ENCODE measurements at places on chromosomes 11 and 22.

GRCh38 chr11:13344818-13345217 is 67.2 kb downstream of the BMAL1 start:
- no peak for DNase-seq

DNA sequence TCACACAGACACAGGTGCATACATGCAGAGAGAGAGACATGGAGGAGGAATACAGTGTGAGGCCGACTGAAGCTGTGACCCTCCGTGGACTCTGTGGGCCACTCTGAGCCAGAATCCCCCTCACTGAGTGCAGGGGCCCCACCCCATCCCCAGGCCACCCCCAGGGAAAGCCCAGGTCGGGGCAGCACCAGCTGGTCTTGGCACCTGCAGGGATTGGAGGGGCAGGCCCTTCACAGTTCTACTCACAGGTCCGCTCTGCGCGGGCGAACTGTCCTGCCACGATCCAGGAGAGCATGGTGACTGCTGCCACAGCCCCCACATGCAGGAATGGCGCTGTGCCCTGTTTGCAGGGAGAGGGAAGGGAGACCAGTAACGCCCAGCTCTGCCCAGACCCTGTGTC is 16.3 kb upstream of the KLHL35 start:
- no peak for DNase-seq

DNA sequence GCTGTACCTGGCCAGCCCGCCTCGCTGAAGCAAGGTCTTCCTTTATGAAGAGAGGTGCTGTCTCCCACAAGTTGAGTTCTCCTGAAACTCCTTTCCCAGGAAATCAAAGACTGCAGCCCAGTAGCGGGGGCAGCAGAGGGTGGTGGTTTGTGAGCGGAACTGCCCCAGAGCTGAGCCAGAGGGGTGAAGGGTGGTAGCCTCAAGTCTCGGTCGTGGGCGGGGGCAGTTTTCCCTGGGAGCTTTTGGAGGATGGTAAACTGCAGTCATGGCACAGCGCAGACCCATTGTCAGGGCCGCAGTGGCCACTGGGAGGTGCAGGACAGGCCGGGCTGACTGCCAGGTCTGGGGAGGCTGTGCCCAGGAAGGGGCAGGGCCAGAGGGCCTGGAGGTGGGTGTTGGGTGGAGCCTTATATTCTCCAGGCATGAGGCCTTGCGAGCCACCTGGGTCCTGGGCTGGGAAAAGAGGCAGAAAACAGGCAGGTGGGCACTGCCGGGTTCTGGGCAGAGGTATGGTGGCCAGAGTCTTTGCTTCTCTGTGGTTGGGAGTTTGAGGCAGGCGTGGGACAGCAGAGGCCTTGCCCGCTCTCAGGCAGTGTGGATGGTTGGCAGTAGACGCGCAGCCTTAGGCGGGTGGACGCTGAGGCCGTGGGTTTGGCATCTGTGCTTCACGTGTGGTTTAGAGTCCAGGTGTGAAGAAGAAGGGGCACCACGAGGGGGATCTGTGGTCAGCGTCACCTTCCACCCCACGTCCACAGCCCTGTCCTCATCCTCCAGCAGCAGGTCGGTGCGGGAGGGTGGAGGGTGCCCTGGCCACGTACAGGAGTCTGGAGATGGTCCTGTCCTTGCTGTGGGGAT is 1176.4 kb downstream of the BRD1 start:
- DNase-seq, result no peak

DNA sequence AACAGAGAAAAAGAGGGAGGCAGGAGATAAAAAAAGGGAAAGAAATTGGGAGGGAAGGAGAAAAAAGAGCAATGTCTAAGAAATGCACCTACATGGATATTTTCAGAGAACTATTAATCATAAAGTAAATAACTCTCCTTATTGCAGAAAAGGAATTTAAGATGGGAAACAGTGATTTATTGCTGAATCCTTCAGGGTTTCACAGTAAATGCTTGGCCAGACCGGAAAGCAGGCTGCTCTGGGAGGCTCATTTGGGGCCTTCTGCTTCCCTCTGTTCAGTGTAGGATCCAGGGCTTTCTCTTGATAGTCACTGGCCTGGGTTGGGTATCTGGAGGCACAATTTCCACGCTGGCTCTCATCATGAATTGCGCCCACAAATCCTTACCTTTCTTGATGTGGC is 324.3 kb upstream of the SORL1-AS1 start:
- no peak for DNase-seq

GRCh38 chr11:59680287-59681154 is 11.7 kb upstream of the PATL1 start:
- DNase-seq, result peak; percentile 90

GRCh38 chr11:43925063-43925931 is 17.1 kb upstream of the C11orf96 start:
- DNase-seq, result no peak

- peak; percentile 14 for DNase-seq
Observed at GRCh38 chr11:61868571-61869428, 22.5 kb downstream of the FADS3 start.

DNA sequence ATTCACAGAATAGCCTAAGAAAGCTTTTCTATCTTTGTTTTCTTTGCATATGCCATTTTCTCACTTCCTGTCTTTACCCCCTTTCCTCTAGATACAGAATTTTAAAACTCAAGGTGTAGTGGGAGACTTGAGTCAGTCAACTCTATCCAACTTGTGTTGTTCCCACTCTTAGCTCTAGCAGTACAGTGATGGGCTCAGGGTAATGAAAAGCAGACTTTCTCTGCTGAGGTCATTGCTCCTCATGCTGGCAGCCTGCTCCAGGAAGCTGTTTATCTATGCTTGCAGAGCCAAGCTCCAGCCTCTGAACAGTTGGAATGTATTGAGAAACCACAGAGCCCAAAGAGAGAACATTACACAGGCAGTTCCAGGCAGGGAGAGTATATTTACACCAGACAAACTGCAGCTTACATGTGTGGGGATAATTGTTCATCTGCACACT is 68.1 kb downstream of the CSTPP1 start:
- DNase-seq, result peak; percentile 96

GRCh38 chr22:33063611-33064010 is 5.4 kb upstream of the SYN3 start:
- DNase-seq, result no peak

DNA sequence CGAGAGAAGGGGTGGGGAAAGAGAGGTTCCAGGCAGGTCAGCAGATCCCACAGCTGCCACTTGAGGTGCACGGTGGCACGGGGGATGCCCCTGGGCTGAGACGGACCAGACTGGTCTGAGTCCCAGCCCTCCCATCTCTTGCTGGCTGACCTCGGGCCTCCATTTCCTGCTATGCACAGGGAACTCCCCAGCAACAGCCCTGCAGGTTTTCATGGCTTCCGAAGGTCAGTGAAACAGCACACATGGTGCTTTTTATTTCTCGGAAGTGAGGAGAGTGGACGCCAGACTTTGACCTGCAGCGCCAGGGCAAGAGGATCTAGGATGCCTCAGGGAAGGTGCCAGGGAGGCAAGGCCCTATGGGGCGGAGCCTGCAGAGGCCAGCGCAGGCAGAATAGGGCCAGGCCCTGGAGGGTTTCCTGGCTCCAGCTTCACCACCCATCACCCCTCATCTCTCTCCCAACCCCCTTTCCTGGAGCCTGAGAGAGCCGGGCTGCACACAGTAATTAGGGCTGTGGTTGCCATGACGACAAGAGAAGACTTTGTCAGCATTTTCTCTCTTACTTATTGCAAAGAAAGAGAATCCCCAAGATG is 29.5 kb downstream of the SLC22A12 start:
- DNase-seq, result no peak
